ENCODE measurements at places on chromosomes 7 and 10.
A peak's percentile ranks its signal among the peaks of the same experiment; 100 is the strongest.

- DNase-seq: no peak
Measured at GRCh38 chr10:103497161-103497915, 3.8 kb downstream of the NEURL1 start.

DNA sequence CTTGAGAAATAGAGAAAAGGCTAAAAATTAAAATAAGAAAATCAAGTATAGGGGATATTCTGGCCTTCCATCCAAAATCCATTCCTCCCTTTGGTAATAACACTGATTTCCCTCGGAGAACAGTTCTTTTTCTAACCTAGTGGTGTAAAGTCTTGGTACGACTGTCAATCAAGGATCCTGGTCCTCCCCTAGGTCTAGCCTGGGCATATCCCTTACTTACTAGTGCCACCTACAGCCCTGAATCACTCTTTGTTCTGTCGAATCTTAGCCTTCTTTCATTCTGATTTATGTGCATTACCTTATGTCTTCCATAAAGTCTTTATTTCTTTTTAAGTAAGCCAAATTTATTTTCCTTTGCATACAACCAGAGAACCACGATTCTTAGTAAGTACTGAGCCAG lies 298.7 kb upstream of the LRRTM3 start:
- DNase-seq: no peak

- no peak for DNase-seq
Measured at GRCh38 chr7:152969839-152970238, 210.3 kb downstream of the ACTR3B start.

DNA sequence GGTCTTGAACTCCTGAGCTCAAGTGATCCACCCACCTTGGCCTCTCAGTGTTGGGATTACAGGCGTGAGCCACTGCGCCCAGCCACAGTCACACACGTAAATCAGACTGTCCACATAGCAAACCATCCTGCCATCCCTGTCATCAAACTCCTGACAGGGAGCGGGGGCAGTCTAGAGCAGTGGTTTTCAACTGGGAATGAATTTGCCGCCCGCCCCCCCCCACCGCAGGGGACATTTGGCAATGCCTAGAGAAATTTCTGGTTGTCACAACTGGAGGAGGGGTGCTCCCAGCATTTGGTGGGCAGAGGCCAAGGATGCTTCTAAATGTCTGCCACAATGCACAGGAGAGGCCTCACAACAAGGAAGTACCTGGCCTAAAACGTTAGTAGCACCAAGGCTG lies 24.1 kb downstream of the CAMK2G start:
- no peak for DNase-seq

DNA sequence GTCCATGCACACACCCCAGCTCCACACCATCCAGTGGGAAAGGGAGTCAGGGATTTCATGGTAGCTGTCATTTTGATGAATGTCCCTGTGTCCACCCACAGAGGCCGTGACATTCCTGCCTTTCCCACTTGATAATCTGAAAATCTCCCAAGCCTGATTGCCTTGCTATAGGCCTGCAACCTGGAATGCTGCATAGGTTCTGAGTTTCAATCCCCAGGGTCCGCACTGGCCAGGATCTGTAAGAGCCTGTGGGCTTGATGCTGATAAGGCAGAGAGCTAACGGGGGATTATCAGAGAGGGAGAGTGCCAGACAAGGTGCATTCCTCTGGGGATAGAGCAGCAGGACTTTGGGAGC lies 57.5 kb downstream of the RBM20 start:
- no peak for DNase-seq

- DNase-seq: no peak
Measured at GRCh38 chr10:50600831-50601477, 22.8 kb downstream of the SGMS1 start.

DNA sequence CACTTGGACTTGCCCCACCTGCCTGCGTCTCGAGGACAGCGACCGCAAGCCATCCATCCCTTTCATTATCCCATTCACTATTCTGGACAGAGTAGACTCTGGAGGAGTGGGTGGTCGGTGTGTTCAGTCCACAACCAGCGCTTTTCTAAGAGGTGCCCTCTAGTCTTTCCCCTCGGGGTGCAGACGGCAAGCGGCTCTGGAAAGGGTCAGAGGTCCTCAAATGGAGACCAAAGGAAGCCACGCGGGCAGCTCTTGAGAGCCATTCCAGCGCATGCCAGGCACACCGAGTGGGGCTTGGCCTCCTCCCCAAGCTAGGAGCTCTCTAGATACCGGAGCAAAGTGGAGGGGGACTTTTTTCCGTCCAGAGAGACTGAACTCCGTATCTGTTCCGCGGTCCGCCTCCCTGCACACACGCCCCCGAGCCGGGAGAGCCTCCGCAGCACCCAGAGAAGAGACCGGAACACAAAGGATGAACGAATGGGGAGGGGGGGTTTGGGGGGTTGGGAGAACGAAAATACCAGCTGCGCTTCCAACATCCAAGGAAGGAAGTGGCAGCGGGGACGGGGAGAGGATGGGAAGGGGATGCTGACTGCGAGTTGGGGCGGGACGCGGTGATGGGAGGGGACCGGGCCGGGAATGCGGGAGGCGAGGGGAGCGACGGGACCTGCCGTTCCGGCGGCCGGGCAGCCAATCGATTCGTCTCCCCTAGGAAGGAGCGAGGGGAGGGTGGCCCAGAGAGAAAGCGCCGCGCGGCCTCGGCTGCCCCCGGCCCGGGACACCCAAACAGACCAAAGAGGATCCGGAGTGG lies 515 bp downstream of the GSDME start:
- peak; percentile 83 for DNase-seq

DNA sequence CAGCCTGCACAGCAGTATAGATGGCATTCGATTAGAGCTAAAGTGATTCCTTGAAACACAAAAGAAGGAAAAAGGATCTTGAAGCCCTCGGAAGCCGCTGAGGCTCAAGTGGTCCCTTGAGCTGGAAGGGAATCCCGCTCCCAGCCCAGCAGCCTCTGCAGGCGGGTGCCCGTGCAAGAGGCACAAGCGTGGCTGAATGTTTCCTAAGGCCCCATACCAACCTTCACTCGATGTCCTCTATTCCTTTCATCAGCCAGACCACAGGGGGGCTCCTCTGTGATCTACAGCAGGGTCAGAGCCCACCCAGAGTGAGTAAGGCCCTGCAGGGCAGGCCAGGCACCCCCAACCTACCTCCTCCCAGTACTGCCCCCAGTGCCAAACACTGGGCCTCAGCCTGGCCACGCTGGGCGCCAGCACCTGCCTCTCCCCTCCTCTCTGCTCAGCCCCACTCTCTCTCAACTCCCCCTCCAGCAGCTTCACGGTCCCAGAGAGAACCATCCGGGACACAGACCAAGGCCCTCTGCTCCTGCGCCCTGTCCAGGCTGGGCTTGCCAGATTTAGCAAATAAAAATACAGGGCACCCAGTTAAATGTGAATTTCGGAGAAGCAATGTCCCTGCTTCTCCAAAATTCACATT lies 30.5 kb downstream of the EBF3 start:
- no peak for DNase-seq
